HEK293T (cell line): ENCODE measurements at places on chromosomes 7 and 10.

DNA sequence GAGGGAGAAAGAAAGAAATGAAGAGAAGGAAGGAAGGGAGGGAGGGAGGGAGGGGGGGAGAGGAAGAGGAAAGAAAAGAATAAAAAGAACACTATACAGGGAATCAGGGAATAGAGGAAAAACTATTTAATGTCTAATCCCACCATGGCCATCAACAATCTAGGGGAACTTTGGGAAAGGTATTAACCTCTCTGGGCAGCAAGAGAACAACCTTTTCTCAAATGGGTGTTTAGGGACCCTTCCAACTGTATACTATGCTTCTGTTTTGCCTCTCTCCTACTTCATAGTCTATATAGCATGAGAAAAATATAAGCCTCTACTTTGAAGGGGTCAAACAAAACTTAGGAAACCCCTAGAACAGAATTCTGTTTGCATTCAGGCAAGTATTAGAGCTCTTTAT, 54.5 kb downstream of the CHCHD3 start:
- no peak for DNase-seq

- DNase-seq = no peak
Measured at GRCh38 chr10:30014511-30014910, 44.9 kb downstream of the JCAD start.

DNA sequence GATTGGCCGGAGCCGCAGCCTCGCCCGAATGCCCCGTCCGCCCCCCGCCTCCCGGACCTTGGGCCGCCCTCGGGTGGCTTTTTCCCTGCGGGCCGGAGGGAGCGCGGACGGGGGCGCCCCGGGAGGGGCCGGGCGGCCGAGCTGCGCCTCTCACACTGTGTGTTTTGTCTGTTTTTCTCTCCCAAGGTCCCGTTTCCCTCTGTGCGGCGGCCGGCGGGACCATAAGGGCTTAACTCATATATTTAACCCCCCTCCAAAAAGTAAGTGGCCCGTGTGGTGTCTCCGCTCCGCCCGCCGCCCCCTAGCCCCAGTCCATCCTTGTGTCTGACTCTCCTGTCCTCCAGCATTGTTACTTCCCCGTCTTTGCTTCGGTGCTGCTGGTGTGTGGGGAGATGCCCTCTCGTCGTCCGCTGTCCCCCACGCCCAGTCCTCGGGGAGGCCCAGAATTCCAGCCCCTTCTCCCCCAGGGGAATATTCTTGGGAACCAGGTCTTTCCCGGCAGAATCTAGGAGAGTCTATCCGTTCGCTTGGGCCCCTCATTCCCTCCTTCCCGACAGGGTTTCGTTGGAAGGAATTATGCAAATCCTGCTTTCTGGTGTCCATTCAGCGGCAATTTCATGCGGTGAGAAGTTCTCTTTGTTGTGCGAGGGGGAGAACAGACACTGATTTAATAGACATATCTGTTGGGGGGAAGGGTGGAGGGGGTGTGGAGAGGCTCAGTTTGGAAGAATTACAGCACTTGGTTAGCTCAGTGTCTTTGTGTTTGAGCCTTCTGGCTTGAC, 1.3 kb downstream of the LCOR start:
- peak; percentile 29 for DNase-seq

- DNase-seq = no peak
Measured at GRCh38 chr7:158802535-158803366, 26.6 kb downstream of the ESYT2 start.

DNA sequence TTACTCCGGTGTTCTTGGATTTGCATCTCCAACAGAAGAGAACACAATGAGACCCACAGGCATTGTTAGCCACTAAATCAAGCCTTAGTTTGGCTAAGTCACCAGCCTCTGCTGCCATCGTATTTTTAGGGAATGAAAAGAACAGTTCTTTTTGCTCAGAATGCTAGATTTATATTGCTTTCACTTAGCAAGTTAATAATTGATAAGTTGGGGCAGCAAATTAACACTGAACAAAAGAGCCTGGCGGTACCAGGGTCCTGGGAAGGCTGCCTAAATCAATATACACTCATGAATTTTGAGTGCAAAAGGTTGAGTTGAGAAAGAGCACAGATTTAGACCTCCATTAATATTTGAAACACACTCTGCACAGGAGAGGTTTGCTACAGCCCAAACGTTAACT, 767.7 kb downstream of the TYW1 start:
- DNase-seq = no peak

DNA sequence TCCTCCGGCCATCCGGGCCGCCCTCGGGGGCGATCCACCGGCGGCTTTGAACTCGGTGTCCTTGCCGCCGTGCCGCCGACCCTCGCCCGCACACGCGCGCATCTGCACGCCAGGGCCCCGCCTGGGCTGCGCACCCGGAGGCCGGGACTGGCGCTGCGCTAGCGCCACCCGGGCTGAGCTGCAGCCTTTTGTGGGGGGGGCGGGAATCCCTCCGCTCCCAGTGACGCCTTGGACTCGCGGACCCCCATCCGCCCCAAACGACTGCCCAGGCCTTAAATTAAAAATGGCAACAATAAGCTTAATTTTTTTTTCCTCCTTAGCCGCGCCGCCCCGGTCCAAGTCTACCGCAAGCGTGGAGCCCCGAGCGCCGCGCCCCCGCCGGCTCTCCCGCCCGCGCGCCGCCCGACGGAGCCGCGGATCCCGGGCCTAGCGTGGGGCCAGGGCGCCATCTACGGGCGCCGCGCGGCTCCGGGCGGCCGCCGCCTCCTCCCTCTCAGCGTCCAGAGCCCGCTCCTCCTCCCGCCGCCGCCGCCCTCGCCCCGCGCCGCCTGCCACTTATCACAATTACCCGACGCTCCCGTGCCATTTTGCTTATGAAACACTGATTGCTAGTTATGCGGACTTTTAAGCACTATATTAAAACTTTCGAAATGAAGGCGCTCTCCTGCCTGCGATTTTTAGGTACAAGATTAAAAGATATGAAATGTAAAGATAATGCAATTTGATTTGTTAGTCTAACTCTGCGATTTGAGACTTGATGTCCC, 7.5 kb upstream of the EBF3 start:
- DNase-seq = peak; percentile 89

- DNase-seq = peak; percentile 10
Measured at GRCh38 chr7:82481499-82482097, 38.0 kb upstream of the CACNA2D1 start.

DNA sequence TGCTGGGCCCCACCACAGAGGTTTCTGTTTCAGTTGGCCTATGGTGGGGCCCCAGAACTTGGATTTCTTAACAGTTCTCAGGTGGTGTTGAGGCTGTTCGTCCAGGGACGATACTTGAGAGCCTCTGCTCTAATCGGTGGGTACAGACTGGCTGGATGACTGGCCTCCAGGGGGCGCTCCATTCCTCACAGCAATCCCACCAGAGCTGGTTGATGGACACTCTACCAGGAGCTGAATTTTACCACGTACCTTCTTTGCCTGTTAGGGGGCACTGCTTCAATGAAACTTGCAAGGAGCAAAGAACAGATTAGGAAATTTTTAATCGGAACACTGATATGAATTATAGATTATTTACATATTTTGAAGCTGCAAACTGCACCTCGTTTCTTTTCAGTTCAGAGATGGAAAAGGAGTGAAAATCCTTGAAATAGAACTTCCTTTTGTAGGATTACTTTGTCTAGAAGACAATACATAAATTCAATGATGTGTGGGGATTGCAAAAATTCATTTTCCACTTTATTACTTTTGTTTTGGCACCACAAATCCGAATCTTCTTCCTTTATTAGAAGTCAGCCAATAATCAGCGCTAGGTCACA, 44.8 kb downstream of the KBTBD2 start:
- peak; percentile 74 for DNase-seq

DNA sequence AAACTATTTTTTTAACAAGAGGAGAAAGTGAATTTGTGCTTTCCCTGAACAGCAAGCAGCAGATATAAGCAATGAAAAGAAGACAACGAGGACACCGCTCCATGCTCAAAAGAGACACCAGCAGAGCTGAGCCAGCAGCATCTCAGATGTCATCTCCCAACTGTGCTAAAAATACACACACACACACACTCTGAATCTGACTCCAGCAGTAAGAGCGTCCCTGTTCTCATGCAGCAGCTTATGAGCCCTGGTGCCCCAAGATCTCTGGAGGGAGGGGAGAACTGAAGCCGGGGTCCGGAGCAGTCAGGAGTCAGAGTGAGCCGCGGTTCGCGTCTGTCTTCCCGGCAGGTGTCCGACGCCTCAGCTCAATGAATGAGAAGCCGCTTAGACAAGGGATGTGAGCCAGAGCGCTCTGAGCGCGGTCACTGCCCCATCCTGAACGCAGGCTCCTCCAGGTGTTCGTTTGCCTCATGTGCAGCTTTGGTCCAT, 49.2 kb downstream of the SVIL start:
- no peak for DNase-seq
